ENCODE measurements at places on chromosomes 7 and 10.

DNA sequence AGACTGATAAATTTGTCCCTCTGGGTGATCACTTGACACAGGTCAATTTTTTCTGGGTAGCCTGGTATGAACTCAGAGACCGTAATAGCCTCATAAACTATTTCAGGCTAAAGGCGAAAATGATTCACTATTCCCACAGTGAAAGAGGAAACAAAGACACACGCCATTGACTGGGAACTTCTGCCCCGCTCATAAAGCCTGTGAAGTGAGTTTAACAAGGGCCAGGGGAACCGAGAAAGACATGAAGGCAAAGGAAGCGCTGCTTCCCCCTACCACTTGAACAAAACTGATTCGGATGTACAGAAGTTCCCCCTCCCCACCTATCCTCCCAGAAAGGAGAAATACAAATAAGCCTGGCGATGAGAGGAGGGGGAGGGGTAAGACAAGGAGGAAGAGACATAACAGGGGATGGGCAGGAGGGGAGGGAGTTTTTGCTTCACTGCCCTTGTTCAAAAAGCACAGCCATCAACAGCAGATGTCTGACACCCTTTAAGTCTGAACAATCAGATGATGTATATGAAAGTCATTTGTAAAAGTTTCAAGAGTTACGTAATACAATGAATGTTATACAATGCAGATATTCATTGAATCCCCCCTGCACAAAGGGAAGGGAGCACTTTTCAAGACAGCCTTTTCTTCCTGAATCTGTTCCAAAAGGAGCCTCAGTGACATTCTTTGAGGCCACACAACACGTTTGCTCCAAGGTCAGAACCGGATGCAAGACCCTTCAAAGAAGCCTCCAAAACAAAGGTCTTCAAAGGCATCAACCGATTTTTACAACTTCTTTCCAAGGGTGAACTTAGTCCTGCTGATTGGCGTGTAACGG is 734 bp downstream of the ABCB4 start:
- no peak for DNase-seq

GRCh38 chr10:75111907-75112679 is 637 bp downstream of the SAMD8 start:
- peak; percentile 29 for DNase-seq

GRCh38 chr7:40356312-40356711 is 221.5 kb downstream of the SUGCT start:
- DNase-seq = no peak

DNA sequence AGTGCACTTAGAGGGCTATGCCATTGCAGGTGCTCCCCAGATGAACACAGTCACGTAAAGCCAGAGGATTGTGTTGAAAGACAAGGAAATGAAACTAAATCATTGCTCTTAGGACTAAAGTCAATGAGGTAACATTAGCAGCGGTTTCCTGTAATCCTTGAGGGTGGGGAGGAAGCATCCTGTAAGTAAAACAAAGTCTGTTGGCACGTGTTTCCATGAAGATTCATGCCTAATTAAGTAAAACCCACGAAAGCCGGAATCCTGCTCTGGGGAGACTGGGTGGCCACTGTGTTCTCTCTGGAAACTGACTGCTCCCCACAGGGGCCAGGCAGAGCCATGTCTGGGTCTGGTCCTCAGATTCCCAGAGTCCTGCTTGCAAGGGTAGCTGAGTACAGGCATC is 18.3 kb downstream of the STEAP1B start:
- DNase-seq = no peak

- DNase-seq = no peak
These were observed 145.3 kb upstream of the FAM3C start for GRCh38 chr7:121541457-121541856.

- DNase-seq = no peak
These were observed 4.8 kb downstream of the PRRT4 start for GRCh38 chr7:128356546-128357216.

GRCh38 chr10:12628964-12629766 is 279.8 kb downstream of the CAMK1D start:
- DNase-seq = no peak

- no peak for DNase-seq
These were observed 38.3 kb upstream of the DLG5 start for GRCh38 chr10:77964811-77965210.

DNA sequence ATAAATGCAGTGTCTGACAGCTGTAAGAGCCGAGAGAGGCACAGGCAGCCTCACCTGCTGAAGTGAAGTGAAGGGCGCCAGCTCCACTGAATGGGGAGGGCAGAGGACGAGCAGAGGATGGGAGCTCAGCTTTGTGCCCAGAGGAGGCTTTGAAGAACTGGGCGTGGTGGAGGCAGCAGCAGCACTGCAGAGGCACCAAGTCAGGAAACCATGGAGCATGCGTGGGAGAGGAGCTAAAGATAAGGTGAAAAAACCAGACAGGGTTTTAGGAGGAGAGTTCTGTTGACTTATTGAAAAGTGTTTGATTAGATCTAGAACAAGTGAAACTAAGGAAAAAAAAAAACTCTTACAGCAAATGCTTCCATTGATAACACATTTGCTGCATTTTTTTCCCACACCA is 216.4 kb downstream of the CXCL12 start:
- DNase-seq = no peak

DNA sequence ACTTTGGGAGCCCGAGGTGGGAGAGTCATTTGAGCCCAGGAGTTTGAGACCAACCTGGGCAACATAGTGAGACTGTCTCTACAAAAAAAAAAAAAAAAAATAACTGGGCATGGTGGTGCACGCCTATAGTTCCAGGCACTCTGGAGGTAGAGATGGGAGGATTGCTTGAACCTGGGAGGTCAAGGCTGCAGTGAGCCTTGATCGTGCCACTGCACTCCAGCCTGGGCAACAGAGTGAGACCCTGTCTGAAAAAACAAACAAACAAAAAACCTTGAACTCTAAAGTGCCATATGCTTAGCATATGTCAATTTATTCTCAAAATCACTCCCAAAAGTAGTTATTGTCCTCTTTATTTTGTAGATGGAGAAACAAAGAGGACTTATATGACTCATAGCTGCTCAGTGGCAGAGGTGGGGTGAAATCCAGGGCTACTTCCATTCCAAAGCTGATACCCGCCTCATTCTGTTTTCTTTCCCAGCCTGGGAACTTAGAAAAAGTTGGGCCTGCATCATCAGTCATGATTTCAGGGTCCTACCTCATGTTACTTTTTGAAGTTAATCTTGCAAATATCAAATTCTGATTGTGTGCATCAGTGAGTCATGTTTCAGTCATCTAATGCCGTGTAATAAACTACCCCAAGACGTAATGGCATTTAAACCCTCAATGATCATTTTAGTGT is 13.3 kb downstream of the DHTKD1 start:
- DNase-seq = no peak

DNA sequence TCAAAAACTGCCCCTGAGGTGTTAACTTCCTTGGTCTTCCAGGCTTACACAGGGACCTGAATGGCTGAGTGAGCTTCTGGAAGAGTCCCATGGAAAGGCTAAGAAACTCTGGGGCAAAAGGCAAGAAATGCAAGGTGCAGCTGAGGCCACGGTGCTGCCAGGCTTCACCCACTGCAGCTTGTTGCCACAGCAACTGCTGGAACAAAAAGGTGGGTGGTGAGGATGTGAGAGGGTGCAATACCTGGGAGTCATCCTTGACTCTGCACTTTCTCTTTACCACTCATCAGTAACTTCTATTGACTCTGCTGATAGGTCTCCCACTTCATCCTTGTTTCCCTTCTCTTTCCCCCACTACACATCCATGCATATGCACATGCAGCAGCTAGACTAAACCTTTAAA is 258.6 kb downstream of the BMPER start:
- DNase-seq = no peak
